Activated CD8-positive, alpha-beta memory T cell treated with anti-CD3 and anti-CD28 coated beads for 1 hour (primary cell): ENCODE measurements at places on chromosomes 12 and 14.

DNA sequence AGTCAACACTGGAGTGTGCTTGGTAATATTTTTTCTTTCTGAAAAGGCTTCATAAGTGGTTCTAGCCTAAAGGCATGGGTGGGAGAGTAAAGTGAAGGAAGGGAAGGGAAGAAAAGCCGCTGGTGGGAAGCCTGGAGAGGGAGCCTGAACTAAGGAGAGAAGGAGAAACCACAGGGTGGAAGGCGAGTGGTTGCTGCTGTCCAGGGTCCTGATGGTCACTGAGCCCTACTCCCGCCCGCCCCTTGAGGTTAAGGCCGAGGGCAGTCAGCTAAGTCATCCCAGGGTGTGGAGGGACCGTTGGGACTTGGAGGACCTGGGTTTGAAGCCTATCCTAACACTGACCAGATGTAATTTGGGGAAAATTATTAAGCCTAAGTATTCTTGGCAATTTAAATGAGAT is 189.1 kb downstream of the PIWIL1 start:
- no peak for DNase-seq

GRCh38 chr14:100438678-100439592 is 115.8 kb downstream of the SLC25A47 start:
- DNase-seq = no peak

GRCh38 chr12:132454193-132454932 is 35.6 kb upstream of the FBRSL1 start:
- no peak for DNase-seq

DNA sequence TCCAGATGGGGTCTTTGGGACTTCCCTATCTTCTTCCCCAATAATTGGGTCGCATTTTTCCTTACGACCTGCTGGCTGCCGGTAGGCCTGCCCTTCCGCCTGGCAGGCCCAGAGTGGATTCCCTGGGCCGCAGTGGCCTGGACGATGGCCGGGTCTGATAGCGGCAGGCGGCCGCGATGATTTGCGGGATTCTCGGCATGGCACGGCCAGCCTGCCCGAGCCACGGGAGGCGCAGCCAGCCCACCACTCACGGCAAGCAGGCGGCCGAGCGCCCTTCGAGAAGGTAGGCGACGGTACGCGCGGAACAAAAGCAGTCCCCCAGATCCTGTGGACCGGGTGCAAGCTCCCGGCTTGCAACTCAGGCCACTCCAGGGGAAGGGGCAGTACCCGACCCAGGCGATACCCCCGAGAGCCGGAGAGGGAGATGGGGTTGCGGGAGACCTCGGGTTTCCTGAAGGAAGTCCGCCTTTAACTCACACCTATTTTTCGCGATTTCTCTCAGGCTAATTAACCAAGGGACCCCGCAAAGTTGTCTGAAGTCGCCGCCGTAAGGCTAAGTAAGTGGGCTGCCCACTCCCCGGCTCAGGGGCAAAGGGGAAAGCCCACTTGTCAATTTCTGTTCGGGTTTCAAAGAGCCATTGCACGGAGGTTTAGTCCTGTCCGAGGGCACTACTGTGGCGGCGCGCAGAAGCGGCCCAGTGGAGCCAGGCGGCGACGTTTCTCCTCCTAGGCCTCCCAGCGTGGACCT is 1.4 kb upstream of the GSC start:
- DNase-seq = no peak

DNA sequence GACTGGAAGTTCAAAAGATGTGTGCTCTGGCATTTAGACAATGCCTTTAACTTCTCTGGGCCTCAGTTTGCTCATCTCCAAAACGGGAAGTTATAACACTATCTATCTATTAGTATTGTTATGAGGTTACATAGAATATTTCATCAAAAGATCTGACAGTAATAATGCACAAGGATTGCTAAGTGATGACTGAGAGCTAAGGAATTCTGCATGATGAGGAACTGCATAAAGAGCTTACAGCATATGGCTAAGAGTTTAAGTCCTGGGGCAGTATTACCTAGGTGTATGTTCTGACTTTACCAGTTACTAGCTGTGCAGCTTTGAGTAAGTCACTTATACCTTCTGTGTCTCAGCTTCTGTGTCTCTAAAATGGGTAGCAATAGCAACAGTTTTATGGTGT is 160.1 kb upstream of the TMPO start:
- DNase-seq = no peak

DNA sequence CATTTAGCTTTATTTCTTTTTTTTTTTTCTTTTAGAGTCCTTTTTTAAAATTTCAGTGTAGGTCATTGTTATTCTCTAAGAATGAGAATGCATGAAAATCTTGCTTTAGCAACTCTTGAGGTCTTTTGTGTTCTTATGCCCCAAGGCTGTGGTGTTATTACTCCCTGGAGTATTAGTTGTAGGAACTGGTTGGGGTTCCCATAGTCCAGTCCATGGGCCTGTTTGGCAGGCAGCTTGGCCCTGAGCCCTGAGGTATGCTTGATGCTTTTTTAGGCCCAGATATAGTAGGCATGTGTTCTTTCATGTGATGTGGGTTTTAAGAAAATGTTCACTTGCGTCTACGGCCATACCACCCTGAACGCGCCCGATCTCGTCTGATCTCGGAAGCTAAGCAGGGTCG is 1.6 kb downstream of the FAM234B start:
- no peak for DNase-seq

- no peak for DNase-seq
Observed at GRCh38 chr12:108327621-108328344, 11.3 kb downstream of the CMKLR1 start.

- no peak for DNase-seq
Observed at GRCh38 chr14:31449971-31450610, 7.2 kb downstream of the DTD2 start.

DNA sequence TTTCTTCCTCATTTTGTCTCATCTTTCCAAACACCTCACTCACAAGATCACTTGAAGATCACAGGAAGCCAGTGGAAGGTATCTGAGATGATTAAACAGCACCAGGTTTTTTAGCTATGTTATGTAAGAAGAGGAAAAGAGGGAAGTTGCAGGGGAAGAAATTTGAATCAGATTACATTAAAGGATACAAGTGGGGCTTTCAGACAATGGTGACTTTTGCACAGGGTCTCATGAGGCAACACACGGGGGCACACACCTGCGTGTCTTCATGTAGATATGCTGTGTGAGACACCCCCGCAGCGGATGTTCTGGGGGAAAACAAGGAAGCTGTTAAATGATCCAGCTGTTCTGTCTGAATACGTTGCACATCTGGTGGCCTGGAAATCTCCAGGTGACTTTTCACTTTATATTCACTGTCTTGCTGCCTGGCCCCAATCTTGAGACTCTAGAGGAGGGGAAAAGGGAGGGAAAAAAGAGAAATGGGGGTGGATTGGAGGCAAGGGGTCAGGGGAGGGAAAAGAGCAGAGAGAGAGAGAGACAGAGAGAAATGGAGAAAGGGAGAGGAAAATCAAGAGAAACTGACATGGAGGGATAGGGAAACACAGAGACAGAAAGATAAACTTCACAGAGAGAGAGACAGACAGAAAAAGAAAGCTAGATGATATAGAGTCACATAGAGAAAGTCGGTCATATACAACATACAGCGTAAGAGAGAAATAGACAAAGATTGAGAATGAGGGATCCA is 36.3 kb upstream of the PPP1CC start:
- DNase-seq = no peak

GRCh38 chr14:99447739-99448138 is 32.9 kb downstream of the SETD3 start:
- DNase-seq = no peak

GRCh38 chr12:103748002-103748401 is 93.0 kb downstream of the NT5DC3 start:
- no peak for DNase-seq

- DNase-seq = no peak
Observed at GRCh38 chr12:124440841-124441381, 126.5 kb downstream of the NCOR2 start.

DNA sequence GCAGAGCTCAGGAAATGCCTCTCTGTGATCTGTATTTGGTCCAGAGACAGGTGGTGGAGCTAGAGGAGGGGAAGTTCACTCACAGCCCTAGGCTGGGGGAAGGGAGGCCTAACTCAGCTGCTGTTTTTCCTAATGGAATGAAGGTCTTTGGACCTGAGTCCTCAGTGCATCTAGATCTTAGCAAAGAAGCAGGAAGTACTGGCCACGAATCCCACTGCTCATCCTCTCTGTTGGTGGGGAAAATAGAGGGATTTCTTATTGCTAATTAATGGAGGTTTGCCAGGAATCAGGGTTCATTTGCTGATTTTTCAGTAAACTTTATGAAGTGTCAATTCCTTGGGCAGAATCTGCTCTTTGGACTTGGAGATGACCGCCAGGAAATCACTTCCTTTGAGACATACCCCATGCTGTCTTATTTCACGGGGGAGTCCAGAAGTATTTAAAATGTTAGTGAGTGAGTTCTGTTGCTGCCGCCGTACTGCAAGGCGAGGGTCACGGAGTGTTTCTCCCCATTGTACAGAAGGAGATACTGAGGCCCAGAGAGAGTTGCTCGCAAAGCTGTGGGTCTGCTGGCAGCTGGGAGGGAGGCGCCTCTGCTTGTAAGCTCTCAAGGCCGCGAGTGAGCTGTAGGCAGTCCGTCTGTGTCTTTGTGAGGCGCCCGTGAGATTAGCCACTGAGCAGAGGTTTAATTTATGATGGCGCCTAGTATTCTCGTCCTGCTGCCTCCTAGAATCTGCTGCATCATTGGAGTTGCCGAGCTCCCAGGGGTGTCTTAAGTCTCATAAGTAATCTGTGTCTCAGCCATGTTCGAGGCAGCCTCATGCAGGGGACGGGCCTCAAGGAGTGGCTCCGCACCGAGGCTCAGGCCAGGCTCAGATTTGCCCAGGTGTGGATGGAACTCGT is 88.2 kb downstream of the TSPAN9 start:
- DNase-seq = no peak

GRCh38 chr14:86782092-86782580 is 1210.8 kb downstream of the GALC start:
- DNase-seq = no peak

DNA sequence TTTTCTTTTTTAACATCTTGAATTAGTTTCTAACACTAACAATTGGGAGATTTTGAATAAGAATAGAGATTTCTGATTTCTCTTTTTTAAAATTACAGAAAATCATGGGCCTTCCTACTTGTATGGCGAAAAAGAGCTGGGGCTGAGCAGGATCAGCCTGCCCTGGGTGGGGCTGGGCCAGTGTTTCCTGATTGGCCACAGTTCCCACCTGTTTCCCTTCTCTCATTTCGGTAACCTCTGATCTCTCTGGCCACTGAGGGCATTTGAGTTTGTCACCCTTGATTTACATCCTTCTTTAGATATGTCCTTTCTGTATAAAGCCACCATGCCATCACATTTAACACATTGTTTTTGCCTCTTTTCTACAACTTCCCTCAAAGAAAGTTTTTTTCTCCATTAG is 254.2 kb downstream of the ZFP36L1 start:
- no peak for DNase-seq

- DNase-seq = no peak
Observed at GRCh38 chr12:2443776-2444175, 351.0 kb upstream of the FKBP4 start.

DNA sequence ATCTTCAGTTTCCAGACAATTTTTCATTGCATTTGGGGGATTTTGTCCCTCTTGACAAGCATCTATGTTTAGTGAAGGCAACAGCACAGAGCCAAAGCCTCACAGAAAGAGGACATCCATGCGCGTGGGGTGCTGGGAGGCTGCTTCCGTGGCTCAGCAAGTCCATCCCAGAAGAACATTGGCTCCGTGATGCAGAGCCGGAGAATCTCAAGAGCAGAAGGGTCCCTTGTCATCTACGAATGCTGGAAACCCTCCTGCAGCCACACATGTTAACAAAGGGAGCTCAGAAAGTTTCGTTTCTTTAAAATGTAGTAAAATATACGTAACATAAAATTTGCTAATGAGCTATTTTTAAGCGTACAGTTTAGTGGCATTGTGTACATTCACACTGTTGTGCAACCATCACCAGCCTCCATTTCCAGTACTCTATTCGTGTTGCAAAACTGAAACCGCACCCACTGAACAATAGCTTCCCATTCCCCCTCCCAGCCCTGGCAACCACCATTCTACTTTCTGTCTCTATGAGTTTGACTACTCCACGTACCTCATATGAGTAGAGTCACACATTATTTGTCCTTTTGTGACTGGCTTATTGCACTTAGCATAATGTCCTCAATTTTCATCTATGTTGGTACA is 185.9 kb downstream of the TTC7B start:
- DNase-seq = no peak

DNA sequence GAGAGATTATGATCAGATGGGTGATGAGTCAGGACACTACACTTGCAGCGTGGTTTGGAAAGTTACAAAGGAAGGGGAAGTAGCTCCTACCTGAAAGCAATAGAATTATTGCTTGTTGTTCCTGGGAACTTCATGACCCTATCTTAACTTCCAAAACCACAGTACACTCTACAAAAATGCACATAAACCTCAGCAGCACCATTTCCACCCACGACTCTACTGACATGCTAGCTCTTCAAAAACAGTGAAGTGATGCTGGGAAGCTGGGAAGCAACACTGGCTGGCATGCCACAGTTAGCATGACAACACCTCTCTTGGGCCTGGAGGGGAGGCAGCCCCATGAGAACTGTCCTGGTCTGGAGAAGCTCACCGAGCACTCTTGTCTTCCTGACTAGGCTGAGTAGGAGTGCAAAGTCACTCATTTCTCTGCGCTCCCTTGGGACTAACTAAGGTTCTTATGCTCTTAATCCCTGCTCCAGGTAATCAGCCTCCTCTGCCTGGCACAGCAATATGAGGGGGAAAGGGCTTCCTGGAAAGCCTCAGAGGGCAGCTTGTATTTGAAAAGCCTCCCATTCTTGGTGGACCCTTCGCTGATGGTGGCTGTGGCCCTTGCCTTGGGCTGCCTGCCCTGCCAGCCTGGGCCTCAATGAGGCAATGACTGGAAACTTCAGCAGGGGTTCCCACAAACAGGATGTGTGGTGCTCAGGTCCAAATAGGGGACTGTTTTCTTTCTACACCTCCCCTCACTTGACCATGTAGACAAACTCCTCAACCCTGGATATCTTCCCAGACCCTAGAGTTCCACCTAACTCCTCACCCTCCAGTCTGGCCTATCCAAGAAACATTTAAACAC is 1.2 kb downstream of the KRT3 start:
- DNase-seq = no peak

GRCh38 chr12:50059440-50060119 is 2.2 kb downstream of the ASIC1 start:
- DNase-seq = peak; percentile 45

GRCh38 chr14:85527445-85528035 is 2.4 kb upstream of the FLRT2 start:
- DNase-seq = no peak

GRCh38 chr12:29104516-29104915 is 44.6 kb upstream of the FAR2 start:
- DNase-seq = no peak

DNA sequence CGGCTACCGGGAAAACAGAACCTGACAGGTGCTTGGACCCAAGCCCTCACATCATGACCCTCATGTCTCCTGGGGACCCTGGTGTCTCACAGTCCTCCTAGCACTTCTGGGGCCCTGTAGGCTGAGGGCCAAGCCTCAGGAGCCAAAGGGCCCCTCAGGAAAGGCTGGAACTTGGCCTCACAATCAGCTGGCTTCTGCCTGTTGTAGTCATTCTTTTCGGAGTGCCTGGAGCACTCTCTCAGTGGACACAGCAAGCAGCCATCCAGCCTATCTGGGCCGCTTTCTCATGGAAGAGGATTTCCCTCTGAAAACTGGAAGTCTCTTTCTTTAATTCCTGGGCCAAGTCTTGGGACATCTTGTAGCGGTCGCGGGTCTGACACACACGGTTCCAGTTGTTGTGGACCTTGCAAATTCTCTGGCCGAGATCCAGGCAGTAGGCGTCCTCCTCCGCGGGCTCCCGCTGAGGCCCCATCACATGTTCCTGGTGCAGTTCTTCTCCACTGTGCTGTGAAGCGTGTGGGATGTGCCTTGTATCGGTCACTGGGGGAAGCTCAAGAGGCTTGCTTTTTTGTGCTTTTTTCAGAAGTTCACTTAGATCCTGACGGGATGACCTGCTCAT is 169.3 kb downstream of the EMP1 start:
- DNase-seq = no peak
